Stimulated activated CD4-positive, alpha-beta T cell treated with anti-CD3 and anti-CD28 coated beads, TNF-alpha, amount 100 ng/mL, for 1 hour (primary cell): ENCODE measurements at places on chromosomes 3 and 15.

GRCh38 chr3:60501314-60501713 lies 749.9 kb downstream of the FHIT start:
- no peak for DNase-seq

- no peak for DNase-seq
Measured at GRCh38 chr3:85539232-85539631, 580.4 kb downstream of the CADM2 start.

DNA sequence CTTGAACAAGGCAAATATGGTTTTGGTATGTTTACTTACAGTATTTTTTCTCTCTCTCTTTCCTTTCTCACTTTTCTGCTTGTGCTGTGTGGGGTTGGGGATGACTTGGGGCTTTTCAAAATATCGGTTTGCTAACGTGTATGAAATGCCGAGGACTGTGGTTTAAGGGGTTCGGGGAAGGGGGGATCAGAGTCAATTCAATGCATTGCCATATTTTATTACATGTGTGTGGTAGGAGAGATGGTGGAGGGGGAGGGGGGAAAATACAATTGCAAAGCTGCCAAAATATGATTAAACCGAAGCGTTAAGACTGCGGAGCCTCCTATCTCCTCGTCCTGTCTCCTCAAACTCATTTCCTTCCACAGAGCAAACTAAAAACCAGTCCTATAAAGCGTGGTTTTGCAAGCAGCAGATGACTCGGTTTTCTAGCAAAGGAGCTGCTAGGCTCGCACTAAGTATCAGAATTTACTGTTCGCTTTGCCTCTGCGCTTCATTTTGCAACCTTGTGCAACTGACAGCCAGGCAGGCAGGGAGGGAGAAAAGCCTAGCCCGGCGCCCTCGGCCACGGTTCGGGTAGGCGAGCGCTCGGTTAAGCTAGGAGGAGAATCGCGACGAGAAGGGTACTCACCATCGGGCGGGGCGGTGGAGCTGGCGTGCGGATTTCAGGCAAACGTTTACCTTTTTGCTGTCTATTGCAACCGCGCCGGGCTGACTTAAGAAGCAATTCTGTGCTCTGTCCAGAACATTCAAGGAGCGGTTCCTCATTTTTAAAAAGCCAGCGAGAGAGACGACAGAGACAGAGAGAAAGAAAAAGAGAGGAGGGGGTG lies 4.0 kb upstream of the NR2F2 start:
- DNase-seq: no peak

GRCh38 chr3:168330983-168331382 lies 235.3 kb upstream of the GOLIM4 start:
- DNase-seq: no peak

DNA sequence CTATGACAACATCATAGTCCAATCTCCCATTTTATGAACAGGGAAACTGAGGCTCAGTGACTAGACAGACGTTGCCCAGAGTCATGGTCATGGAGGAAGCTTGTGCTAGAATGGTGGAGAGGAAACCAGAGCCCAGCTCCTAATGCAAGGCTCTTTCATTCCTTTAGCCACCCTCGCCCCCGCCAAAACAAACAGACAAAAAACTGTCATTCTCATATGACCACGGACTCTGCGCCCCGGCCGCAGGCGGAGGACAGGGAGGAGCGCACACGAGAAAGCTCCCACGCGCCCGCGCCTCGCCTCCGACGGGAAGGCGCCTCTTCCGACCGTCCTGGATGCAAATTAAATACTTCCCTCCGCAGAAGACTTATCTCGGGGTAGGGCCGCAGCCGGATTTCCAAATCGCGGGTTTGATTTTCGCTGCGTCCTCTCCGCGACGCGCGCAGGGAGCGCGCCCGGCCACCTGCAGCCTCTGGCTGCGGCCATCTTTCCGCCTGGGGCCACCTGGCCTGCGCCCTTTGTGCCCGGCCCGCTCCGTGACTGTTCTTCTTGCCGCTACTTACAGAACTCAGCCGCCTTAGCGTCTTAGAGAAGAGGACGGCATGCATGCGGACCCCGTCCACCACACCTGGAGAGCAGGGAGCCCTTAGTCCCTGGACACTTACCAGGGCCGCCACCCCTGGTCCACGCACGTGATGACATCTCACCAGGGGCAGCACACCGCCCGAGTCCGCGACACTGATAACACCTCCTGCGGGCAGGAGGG lies 670 bp upstream of the ATP13A3 start:
- no peak for DNase-seq

DNA sequence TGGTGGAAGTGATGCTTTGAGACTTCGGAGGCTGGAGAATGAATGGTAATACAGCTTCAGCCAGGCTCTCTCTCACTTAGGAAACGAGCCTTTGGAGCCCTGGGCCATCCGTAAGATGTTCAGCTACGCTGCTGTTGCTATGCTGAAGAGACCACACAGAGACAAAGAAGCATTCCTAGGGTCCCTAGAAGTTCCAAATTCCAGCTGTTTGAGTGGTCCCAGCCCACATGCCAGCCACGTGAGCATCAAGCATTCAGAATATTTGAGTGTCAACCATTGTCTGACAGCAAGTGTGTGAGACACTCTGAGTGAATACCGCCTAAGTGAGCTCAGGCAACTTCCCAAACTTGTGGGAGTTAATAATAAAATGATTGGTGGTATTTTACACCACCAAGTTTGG lies 212.9 kb downstream of the CD47 start:
- DNase-seq: no peak

DNA sequence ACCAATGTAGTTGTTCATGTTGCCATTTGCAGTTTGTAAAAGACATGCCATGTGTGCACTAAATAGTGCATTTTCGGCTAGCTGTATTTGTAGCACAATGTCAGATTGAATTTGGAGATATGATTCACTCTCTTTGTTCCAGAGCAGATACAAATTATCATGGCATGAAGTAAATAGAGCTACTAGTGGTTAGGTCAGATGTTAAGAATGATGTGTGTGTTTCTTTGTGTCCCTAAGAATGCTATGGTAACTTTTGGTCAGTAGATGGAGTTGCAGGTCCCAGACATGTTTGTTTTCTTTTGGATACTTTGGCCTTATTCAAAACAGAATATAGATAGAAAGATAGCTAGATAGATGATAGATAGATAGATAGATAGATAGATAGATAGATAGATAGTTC lies 595.8 kb downstream of the NLGN1 start:
- DNase-seq: no peak

DNA sequence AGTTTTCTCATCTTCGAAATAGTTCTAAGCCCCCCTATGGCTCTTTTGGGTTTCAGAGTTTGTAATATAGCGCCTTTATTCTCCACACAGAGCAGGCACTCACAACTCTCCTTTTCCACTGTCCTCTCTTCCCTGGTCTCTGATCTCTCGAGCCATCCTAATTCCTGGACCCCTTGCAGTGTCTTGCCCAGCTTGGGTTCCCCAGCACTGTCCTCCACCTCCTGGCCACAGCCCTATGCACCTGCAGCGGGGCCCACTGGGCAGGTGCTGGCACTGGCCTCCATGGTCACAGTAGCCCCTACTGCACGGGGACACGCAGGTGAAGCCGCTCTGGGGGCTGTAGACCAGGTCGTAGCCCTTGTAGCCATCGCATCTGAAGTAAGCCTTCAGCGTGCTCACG lies 27.9 kb downstream of the MUC20 start:
- no peak for DNase-seq

- no peak for DNase-seq
Measured at GRCh38 chr3:78497021-78497420, 1270.8 kb downstream of the ROBO1 start.

DNA sequence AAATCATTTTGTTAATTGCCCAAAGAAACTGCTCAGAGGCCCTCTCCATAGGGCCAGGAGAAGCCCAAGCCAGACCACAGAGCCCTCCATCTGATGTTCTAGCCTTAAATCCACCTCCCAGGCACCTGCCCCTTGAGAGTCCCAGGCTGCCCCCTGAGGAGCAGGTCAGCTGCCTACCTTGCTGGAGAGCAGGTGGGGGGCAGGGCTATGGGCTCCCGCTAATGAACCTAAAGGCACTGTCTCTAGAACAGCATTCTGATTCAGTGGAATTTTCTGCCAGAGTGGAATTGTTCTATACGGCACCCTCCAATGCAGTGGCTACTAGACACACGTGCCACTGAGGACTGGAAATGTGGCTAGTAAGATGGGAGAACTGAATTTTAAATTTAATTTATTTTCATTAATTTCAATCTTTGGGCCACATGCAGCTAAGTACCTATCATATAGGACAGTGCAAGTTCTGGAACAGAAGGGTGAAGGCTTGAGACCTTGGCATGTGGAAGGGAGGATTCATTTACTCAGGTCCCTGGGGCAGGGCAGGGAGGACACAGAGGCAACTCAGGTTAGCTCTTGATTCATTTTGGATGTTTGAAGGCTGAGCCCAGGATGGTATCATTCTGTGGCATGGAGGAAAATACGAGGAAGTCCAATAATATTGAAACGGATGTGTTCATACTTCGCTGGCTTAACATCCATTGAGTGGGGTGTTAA lies 11.4 kb downstream of the AMOTL2 start:
- DNase-seq: no peak

GRCh38 chr3:41881233-41881821 lies 80.6 kb downstream of the ULK4 start:
- no peak for DNase-seq

DNA sequence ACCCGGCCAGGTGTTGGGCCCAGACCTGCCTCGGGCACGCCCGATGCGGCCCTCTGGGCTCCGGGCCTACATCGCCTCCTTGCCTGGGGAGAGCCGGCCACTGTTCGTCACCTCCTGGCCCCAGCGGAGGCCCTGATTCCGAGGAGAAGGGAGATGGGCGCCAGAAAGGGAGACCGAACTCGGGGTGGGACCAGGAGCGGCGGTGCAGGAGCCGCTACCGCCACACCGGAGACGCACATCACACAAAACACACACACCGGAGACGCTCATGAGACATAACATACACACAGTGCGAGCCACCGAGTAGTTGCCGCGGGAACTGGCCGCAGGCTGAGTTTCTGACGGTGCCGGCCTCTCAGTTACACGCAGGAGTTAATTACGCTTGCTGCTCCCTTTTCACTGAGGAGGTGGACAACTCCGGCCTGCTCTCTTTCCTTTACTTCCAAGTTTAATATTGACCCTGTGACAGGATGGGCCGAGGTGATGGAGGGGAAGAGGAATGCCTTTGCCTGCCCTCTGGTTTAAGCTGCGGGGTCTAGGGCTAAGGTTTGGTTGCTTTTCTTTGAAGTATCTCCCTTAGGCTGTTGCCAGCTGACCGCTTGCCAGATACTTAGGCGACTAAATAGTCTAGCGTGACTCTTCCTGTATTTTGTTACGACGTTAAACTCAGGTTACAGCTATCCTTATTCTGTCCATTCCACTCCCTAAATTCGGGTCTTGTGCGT lies 570 bp downstream of the PCNP start:
- peak; percentile 30 for DNase-seq

GRCh38 chr3:53170325-53171063 lies 9.5 kb downstream of the PRKCD start:
- DNase-seq: no peak

GRCh38 chr3:34396956-34397355 lies 598.5 kb downstream of the PDCD6IP start:
- DNase-seq: no peak

DNA sequence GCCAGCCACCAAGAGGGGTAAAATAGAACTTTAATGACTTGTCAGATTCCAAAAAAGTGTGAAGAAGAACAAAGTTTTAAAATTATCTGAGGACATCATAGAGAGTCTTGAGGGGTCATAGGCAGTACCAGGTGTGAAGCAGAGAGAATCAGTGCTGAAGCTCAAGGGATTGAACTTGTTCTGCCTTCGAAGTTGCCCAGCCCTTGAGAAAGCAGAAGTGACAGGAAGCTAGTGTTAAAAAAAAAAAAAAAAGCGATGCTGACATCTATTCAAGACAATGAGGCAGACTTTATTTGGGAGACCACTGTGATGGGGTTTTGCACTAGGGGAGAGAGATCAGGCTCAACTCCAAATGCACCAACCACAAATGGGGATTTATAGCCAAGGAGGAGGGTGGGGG lies 21.8 kb downstream of the FBXO22 start:
- no peak for DNase-seq

DNA sequence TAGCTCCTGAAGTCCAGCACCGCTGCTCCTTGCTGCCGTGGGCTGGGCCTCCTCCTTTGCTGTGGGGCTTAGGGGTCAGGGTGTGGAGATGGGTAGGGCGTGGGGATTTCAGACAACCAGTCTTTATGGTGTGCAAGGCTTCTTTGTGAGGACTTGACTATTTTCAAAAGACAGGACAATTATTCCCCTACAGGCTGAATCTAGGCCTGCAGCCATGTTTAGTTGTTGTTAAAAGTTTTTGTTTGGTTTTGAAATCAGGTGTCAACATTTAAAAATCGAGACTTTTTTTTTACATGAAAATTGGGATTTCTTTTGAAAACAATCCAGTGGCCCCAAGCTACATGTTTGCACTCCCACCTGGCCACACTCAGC lies 10.6 kb downstream of the RPL32 start:
- DNase-seq: no peak

- DNase-seq: no peak
Measured at GRCh38 chr3:127994011-127994410, 58.2 kb upstream of the SEC61A1 start.

GRCh38 chr3:42116466-42116865 lies 25.3 kb downstream of the TRAK1 start:
- no peak for DNase-seq

GRCh38 chr15:49154799-49155109 lies 645 bp downstream of the COPS2 start:
- no peak for DNase-seq

GRCh38 chr3:27746838-27747237 lies 24.7 kb upstream of the EOMES start:
- DNase-seq: no peak

- peak; percentile 29 for DNase-seq
Measured at GRCh38 chr15:45454814-45455213, 67.7 kb downstream of the SLC30A4 start.

DNA sequence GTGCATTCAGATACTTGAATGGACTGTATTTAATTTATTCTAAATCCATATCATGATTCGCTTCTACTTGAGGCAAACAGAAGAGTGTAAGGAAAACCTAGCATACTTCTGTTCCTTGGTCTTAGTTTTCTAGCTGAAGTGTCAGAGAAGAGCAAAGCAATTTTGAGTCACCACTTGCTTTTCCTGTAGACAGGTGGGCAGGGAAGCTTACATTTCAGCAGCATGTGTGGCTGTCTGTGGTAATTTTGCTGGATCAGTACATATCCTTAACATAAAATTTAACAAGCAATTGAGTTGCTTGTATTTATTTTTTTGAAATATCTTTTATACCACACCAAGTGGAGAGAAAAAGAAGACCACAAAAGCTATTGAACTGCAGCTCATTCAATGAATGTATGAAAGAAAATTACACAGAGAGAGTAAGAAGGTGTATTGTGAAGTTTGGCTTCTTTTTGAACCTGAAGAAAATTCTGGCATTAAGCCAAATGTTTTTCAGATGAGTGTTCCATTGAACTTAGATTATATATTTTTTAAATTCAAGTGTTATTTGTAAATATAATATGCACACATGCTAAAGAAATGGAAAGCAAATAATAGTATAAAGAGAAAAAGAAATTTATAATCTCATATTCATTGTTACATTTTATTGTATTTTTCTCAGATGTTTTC lies 747.6 kb downstream of the NAALADL2 start:
- DNase-seq: no peak

DNA sequence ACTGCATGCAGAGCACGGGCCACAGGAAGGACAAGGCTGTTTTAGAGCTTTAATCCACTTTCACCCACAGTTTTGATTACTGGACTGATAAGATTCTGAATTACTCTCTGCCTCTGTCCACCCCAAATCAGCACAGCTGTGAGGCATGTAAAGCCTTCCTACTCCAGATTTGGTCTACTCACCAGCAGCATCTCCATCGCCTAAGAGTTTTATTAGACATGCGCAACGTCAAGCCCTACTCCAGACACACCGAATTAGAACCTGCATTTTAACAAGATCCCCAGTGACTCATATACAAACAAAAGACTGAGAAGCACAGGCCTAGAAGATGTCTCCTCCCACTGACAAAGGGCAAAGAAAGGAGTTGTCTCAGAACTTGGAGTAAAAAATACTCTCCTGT lies 221.2 kb downstream of the TUSC7 start:
- DNase-seq: no peak
